ENCODE measurements at places on chromosomes 11 and 22.
A peak's percentile ranks its signal among the peaks of the same experiment; 100 is the strongest.

DNA sequence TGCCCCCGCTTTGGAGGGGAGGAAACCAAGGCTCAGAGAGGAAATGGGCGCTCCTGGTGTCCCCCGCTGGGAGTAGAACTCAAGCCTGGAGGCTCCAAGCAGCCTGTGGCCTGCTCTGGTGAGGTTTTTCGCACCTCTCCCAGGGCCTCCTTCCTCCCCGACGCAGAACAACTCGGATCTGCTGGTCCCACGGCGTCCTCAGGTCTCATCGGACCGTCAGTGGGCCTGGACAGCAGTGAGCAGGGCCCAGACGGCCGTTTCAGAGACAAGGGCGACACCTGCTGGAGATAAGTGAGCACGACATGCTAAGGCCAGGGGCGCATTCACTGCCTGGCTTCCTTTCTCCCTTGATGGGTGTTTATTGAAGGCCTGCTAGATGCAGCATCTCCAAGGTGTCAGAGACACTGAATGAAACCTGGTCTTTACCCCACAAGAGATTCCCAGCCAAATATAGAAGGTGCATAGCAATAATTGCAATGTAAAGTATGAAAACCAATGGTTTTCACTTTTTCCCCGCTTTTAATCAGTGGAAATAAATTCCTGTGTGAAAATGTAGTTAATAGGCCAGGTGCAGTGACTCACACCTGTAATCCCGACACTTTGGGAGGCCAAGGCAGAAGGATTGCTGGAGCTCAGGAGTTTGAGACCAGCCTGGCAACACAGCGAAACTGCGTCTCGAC is 26.9 kb upstream of the CD82 start:
- DNase-seq, result no peak

DNA sequence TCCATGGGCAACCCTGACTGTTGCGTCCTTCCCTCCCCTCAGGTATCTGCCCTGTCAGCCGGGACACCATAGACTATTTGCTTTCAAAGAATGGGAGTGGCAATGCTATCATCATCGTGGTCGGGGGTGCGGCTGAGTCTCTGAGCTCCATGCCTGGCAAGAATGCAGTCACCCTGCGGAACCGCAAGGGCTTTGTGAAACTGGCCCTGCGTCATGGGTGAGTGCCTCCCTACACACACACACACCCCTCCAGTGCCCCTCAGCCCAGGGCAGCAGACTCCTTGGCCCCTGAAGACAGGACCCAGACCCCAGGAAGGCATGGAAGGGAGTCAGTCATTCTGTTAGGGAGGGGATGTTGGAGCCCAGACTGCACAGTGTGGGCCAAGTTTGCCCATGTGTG is 17.9 kb upstream of the UVRAG start:
- no peak for DNase-seq

DNA sequence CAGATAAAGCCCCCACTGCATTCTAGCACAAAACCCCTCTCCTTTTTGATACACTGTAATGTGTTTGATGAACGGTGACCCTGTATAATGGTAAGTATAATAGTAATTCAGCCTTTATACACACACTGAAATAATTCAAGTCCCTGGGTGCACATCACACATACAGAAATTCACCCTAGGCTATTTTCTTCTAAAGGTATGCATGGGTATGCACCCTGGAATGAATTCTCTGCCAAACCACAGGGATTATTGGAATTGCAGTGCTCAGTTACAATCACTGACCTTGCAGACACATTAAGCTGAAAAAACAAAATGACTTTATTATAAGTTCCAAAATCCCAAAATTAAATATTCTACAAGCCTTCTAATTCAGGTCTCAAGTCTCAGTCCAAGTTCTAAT is 245.9 kb upstream of the FAT3 start:
- no peak for DNase-seq

- DNase-seq, result no peak
Observed at GRCh38 chr11:103901656-103902055, 134.8 kb upstream of the DDI1 start.

GRCh38 chr11:58334708-58335107 is 24.2 kb downstream of the OR5B17 start:
- DNase-seq, result peak; percentile 43

- DNase-seq, result no peak
Observed at GRCh38 chr11:44761551-44761961, 34.8 kb downstream of the TSPAN18 start.

DNA sequence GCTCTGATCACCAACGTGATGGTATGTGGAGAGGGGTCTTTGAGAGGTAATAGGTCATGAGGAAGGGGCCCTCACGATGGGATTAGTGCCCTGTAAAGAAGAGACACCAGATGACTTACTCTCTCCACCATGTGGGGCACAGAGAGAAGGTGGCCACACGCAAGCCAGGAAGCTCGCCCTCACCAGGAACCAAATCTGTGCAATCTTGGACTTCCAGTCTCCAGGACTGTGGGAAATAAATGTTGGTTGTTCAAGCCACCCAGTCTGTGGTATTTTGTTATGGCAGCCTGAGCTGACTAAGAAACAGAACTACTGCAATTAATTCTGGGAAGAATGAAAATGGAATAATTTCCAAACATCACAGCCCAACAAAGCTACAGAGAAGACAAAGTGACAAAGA is 117.5 kb downstream of the SNX19 start:
- DNase-seq, result no peak

DNA sequence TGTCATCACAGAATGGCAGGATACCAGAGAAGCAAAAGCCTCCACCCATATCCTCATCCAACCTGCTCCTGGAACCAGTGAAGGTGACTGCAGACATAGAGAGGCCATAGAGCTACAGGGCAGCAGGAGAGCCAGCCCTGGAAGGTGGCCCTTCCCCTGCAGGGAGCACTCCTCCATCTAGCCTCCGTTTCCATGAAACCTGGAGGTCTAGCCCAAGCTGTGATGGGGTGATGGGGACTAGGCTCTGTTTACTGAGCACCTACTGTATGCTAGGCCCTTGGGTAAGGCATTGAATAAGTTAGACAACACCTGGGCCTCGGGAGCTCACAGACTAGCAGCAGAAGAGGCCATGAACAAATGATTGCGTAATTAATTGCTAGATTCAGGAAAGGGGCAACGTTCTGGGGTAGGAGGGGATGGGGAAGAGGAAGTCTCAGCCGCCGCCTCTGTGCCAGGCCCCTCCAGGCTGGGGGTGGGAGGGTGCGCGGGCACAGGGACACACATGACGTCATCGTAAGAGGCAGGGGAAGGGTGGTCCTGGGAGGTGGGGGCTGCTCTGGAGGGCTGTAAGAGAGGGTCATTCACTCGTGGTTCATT is 784 bp upstream of the SYNGR1 start:
- no peak for DNase-seq

- DNase-seq, result no peak
Observed at GRCh38 chr11:4495986-4496385, 13.5 kb downstream of the OR52K1 start.

- DNase-seq, result no peak
Observed at GRCh38 chr11:58508814-58509213, 909 bp upstream of the OR5B21 start.

DNA sequence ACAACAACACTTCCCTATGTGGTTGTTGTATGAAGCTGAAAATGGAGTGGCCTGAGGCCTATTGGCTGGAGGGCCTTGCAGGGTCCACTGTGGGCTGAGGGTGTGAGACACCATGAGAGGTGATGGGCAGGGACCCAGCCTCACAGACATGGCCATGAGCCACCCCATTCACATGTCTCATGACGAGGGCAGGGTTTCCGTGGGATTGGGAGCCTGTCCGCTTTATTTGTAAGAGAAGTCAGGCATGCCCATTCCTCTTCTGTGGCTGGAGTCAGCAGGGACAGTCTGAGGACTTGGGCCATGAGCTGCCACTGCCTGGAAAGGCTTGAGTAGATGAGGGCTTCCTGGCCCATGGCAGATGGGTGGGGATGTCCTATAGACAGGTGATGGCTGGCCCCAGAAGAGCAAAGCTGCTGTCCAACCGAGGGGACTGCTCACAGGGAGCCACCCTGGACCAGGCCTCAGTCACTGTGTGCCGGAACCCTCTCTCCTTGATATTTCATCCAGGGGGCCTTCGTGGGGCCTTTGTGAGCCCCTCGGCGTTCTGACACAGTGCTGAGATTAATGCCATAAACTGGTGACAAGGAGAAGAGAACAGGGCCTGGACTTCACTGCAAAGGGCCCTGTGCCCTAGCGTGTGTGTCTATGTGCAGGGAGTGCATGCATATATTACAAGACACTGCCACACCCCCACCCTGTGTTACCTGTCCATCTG is 971.9 kb downstream of the BRD1 start:
- no peak for DNase-seq

DNA sequence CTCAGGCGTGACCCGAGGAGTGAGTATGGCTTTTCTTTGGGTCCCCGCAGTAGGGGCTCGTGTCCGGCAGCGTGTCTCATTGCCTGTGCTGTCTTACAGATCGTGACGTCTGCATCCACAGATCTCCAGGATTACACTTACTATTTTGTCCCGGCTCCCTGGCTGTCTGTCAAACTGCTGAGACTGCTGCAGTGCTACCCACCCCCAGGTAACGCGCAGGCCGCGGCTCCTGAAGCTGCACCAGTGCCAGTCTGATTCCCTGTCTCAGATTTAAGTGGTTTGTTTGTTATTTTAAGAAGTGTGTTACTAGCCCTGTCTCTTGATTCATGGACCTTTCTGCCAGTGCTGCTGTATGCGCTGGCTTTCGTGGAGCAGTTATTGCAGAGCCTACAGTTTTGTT is 52.0 kb downstream of the MUC6 start:
- no peak for DNase-seq

DNA sequence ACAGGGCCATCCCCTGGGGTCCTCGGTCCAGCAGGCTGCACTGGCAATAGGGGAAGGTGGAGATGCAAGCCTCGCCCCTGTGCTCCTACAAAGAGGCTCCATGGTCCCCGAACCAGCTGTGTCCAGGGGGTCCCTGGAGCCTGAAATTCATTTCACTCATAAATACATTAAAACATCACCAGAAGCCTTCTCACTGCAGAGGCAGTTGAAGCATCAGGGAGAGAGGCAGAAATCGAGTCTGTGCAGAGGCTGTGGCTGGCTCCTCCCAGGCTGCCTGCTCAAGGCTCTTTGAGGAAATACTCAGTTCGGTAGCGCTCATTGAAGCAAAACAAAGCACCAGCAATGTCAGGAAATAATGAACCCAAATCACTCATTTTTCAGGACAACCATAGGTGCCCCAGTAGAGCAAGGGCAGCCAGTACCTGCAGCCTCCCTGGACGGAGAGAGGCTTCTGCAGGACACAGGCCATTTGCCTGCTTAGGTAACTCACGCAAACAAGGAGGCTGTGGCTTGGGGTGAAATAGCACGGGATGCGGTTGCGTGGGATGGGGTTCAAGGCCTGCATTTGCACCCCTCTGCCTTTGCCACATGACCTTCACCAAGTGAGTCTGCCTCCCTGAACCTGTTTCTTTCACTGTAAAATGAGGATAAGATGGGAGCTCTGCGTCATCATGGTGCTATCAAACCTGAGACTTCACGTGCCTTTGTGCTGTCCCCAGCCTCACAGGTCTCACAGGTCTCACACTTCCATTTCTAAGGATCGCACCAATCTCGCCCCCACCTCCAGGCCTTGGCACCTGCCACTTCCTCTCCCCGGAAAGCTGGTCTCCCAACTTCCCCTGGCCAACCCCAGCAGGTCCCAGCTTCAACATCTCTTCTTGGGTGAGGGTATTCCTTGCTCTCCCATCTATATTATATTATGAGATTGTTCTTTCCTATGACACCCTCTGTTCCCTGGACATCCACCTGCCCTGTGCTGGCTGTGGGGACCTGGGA is 84.3 kb upstream of the SHISAL1 start:
- DNase-seq, result no peak

- DNase-seq, result no peak
Observed at GRCh38 chr11:123640677-123641494, 13.5 kb downstream of the SCN3B start.

- no peak for DNase-seq
Observed at GRCh38 chr11:107549253-107549953, 16.1 kb downstream of the ALKBH8 start.

GRCh38 chr22:17269607-17270261 is 50.5 kb upstream of the ADA2 start:
- no peak for DNase-seq

DNA sequence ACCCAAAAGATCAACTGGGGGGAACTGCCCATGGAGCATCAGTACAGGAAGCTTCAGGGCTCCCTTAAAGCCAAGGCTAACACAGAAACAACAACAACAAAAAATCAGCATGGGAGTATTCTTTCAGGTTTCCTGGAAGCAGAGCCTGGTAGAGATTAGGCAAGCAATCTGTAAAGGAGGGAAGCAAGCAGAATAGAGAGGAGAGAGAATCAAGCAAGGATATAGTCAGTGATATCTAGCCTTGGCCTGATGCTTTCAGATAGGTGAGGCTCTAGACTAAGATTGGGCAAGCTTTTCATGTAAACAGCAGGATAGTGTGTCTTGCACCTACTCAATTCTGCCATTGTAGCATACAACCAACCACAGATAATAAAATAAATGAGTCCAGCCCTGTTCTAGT is 44.4 kb upstream of the FAT3 start:
- no peak for DNase-seq

- DNase-seq, result no peak
Observed at GRCh38 chr11:40095446-40095845, 1364.0 kb downstream of the LRRC4C start.

DNA sequence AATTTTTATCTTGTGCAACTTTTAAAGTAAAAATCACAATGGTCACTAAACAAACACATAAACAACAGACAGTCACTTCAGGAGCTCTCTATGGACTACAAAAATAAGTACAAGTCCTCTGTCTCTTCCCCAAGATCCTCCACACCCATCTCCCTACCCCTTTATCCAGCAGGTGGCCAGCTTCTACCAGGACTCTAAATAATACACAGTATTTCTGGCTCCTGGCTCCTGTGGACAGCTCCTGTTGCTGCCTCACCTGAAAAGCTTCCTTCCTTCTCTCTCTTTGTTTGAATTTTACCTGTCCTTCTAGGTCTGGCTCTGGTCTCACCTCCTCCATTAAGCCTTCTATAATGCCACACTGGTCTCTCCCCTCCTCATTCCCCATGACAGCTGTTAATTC is 86.1 kb downstream of the CLPB start:
- DNase-seq, result no peak

GRCh38 chr11:111320728-111321568 is 22.6 kb downstream of the POU2AF3 start:
- no peak for DNase-seq

DNA sequence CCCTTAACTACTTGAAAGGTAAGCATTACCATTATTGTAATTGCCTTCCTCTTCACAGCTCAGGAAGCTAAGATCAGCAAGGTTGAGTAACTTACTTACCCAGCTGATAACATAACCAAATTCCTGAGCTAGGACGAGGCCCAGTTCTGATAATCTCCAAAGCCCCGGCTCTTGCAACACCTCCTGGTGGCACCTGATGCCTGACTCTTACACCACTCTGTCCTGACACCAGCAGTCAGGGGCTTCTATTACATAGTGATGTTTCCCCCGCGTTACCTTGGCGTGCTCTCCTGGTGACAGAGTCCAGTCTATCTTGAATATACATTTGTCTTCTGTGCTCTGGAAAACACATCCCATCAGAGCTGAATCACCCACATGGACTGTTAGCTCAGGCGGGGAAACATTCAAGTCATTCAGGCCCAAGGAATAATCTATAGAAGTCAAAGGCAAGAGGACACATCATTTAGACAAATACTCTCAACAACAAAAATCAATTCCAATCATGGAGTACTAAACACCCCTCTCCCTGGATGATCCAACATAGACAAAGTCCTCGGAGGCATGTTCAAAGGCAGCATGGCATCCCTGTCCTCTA is 12.6 kb downstream of the JAML start:
- DNase-seq, result no peak

Measured in AG09309 (cell line).